ENCODE measurements at places on chromosomes 11 and 22.

DNA sequence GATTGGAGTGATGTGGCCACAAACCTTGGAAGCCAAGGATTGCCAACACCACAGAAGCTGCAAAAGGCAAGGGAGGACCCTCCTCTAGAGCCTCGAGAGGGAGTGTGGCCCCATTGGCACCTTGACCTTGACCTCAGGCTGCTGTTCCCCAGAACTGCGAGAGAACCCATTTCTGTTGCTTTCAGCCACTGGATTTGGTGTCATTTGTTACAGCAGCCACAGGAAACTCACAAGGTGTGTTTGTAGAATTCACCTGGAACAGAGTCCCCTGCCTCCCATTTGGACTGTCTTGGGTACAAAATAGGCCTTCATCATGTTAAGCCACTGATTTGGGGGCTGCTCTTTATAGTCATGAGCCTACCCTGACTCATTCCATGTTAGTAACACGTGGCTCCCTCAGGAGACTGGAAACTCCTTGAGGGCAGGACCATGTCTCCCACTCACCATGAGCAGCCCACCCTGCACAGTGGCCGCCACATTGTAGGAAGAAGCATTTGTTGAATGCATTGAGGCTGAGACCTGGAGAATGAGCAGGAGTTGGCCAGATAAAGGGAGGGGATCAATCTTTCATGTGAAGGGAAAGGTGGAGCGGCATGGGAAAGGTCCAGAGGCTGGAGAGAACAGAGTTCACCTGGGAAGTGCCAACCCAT, 8.3 kb downstream of the C11orf86 start:
- no peak for ATAC-seq

- ATAC-seq: no peak
Observed at GRCh38 chr11:74297484-74297883, 14.0 kb downstream of the P4HA3 start.

GRCh38 chr11:31997955-31998354, 92.9 kb upstream of the RCN1 start:
- ATAC-seq: no peak

DNA sequence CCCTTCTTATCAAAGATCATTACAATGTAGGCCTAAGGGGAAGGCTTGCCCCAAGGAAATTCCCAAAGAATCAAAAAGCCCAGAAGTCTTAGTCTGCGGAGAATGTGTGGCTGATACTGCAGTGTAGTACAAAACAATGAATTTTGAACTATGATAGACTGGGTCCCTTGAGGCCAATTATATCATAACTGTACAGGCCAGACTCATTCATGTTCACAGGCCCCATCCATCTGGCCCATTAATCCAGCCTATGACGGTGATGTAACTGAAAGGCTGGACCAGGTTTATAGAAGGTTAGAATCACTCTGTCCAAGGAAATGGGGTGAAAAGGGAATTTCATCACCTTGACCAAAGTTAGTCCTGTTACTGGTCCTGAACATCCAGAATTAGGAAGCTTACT, 35.2 kb downstream of the IGLL1 start:
- ATAC-seq: no peak

GRCh38 chr22:20436307-20436767, 1.3 kb downstream of the SCARF2 start:
- ATAC-seq: peak; percentile 29

- ATAC-seq: no peak
Observed at GRCh38 chr11:116466191-116466590, 306.6 kb downstream of the BUD13 start.

DNA sequence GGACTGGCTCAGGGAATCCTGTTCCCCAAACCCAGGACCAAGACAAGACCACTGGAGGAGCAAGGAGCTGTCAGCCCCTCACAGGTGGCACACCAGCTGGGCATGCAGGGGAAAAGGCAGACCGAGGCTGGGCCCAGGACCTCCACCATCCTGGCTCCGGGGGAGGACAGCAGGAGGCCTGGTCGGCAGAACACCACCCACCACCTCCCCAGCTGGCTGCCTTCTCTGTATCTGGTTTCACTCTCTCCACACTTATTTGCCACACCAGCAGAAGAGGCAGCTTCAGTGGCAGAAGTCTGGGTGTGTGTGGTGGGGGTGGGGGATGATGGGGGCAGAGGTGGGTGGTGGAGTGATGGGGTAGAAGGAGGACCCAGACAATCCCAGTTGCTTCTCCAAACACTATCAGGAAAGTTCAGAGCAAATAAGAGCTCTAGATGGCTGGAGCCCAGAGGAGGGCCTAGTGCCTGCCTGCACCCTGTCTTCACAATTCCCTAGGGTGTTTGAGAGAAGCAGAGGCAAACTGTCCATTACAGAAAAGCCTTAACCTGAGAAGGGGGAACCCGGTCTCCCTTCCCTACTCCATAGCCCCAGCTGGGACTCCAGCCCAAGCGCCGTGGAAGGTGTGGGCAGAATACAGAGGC, 51.9 kb upstream of the CDON start:
- ATAC-seq: no peak

GRCh38 chr11:26025676-26026075, 306.3 kb upstream of the ANO3 start:
- ATAC-seq: no peak

- ATAC-seq: peak; percentile 25
Observed at GRCh38 chr11:32870676-32871075, 21.9 kb upstream of the QSER1 start.

GRCh38 chr22:48960980-48961660, 866.6 kb downstream of the BRD1 start:
- no peak for ATAC-seq

GRCh38 chr11:69638941-69639681, 1.8 kb upstream of the CCND1 start:
- ATAC-seq: no peak

GRCh38 chr11:2725368-2726300, 25.8 kb upstream of the KCNQ1OT1 start:
- no peak for ATAC-seq

- ATAC-seq: no peak
Observed at GRCh38 chr11:10680956-10681487, 12.5 kb downstream of the IRAG1 start.

DNA sequence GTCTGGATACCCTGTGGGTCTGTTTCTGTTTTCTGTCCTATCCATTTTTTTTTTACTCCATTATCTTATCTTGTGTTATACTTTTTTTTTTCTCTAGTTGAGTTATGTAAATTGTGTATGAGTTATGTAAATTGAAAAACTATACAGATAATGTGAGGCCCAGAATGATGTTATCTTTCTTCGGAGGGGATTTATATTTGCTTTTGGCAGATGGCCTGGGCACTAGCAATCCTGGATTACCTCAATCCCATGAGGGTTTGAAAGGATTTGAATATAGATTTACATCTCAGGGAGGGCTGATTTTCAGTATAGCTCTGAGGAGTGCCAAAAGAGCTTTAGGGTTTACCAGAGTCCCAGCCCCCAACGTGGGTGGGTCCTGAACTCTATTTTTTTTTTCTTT, 71.0 kb downstream of the CSTPP1 start:
- no peak for ATAC-seq

- no peak for ATAC-seq
Observed at GRCh38 chr22:47298017-47298785, 535.8 kb downstream of the TBC1D22A start.

DNA sequence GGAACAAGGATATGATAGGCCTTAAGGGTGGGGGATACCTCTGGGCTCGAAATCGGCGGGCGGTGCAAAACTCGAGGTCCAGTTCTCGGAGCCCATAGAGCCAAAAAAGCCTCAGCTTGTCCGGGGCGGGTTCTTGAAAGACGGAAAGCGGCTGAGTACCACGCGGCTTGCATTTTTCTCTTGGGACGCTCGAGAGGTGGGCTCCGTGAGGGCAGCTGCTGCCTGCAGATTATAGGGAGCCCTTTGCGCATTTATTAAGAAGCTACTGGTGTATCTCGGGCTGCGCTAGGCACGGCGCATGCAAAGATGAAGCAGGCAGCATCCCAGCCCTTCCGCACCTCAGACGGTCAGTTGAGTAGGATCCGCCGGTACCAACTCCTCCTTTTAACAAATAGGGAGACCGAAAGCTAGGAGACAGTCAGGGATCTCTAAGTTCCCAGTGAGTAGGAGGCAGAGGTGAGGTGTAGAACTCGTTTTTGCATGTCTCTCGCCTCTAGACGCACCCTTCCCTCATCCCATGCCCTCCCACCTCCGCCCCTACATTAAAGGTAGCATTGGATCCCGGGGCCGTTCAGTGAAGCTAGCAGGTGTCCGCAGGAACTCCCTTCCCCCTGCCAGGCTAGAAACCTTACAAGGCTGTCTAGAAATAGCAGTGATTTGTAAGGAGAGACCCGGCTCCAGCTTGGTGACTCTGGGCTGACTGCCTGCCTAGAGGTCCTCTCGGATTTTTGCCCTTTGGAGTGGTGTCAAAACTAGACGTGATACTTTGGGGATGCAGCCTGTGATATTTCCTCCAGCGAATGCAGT, 768 bp downstream of the LDHA start:
- no peak for ATAC-seq

DNA sequence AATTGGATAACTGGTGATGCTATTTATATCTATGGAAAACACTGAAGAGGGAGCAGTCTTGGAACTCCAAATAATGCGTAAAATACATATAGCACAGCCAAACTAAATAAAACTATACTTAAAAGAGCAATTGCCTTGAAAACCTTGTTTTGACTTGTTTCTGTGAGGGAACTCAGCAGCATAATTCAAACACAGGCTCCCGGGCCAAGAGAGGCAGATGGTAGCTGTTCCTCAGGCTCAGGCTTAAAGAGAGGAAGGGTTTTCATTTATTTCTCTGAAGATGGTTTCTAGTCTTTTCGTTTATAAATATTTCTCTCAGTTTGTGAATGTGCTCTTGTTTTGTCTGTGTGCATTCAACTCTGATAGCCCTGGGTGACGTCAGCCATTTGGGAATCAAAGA, 82.4 kb downstream of the FANCF start:
- ATAC-seq: no peak

- ATAC-seq: no peak
Observed at GRCh38 chr11:114621072-114621471, 25.5 kb upstream of the NXPE4 start.

DNA sequence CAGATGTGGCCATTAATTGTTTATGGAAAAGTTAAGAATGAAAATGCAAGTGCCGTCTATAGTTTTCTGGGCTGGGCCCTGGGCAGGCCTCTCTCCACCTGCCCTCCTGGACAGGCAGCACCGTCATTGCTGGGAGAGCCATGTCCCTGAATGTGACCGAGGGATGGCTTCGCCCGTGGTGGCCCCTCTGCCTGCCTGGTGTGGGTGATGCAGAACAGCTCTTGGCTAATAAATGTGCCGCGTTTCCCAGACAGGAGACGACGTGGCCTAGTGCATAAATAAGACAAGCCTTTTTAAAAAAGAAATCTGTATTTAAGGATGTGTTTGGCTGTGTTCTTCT, 407.3 kb downstream of the TBC1D22A start:
- ATAC-seq: no peak

DNA sequence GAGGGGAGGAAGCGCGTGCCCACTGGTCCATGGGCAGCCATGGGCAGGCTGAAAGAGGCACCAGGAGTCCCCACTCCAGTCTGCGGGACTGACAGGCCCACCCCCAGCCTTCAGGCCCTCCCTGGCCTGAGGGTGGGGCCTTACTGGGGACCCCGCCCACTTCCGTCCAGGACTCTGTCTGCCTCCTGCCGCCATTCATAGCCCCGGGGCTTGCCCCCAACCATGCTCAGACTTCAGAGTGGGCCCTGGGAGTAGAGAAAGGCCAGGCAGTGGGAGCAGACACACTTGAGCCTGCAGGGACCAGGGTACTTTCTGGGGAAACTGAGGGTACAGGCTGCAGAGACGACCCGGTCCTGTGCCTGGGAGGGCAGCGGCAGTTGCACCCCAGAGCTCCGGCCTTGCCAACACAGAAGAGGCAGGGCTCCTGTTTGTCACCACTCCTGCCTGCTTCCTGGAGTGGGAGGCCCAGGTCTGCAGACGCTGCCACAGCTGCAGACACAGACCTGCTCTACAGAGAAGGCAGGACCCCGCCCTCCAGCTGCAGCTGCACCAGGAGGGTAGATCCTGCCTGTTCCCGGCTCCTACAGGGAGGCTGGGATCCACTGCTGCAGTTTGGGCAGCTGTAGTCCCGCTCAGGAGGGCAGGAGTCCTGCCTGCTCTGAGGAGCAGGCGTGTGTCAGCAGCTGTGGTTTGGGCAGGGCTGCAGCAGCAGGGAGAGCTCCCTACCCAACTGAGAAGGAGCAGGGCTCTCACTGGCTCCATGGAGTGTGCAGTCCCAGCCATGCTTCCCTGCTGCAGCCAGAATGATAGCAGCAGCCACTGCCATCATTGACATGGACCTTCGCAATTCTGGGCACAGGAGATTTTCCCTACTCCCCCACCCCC, 387.9 kb upstream of the ANO3 start:
- ATAC-seq: no peak

DNA sequence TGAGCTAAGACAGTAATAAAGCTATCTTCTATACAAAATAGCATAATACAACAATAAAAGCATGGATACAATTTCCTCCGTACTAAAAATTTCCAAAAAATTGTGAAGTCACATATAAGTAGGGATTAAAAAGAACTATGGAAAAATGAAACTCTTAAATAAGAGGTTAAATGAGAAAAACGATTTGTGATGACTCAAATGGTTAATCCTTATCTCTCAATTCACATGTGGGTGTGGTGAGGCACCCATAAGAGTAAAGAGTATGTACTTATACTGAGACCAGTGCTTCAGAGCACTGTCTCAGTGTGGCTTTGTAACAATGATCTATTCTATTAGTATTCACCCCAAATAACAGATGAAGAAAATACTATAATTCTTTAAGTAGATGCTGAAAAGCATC, 25.0 kb upstream of the CCDC34 start:
- peak; percentile 41 for ATAC-seq

- ATAC-seq: peak; percentile 92
Observed at GRCh38 chr11:119168471-119169281, at the start of gene NLRX1. NLRX1 (plus strand) TSS chr11:119168725; CDS start chr11:119171404, 2,679 bp downstream.

- ATAC-seq: peak; percentile 96
Observed at GRCh38 chr11:63553759-63554158, 9.4 kb downstream of the PLAAT2 start.

DNA sequence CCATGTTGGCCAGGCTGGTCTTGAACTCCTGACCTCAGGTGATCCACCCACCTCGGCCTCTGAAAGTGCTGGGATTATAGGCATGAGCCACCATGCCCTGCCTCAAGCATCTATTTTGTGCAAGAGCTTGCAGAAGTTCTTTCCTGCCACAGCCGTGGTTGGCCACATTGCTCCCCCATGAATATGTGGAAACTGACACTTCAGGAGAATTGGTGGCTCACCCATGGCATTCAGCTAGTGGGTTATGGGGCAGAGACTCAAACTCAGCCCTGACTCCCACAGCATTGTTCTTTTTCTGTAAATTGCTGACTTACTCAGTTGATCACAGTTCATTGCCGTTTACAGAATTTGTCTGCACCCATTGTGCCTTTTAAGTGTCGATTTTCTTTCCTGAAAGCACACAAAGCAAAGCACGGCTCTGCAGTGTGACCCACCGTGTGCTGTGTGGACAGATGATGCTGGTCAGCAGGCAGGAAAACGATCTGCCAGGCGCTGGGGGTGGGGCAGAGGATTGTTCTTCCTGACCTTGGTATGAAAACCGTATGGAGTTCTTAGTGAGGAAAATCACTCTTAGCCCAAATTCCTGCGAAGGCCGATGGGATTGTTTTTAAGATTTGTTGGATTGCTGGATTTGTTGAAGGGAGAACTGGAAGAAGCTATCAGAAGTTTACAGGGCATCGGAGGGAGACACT, 115.6 kb downstream of the PTPRJ start:
- ATAC-seq: no peak

GRCh38 chr11:101442936-101443521, 140.8 kb downstream of the TRPC6 start:
- no peak for ATAC-seq

Measured in activated CD4-positive, CD25-positive, alpha-beta regulatory T cell treated with anti-CD3 and anti-CD28 coated beads, Interleukin-2, amount 50 U/mL, for 24 hours (primary cell).